ENCODE measurements at places on chromosomes 3 and 15.

GRCh38 chr3:23071296-23071695 is 131.8 kb upstream of the UBE2E2 start:
- no peak for DNase-seq

GRCh38 chr3:151557068-151557840 is 96.4 kb upstream of the IGSF10 start:
- no peak for DNase-seq

DNA sequence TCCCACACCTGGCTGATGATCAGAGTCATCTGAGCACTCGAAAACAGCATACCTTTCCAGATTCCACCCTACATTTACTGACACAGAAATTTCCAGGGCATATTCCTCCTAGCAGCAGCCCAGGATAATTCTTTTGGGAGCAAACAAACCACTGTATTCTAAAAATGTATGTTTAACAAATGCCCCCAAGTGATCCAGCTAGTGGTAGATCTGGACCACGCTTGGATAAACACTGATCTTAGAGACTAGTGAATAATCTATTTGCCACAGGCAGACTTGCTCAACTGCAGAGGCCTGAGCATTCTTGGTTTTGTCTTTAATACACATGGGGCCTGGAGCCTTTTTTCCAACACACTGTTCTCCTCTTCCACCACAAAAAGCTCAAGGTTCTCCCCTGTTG is 89.6 kb downstream of the TM4SF4 start:
- no peak for DNase-seq

- no peak for DNase-seq
Observed at GRCh38 chr3:125110016-125110875, 54.4 kb upstream of the HEG1 start.

GRCh38 chr3:57382933-57383332 is 90.4 kb upstream of the ASB14 start:
- no peak for DNase-seq

GRCh38 chr15:43214592-43215295 is 6.1 kb downstream of the EPB42 start:
- DNase-seq, result no peak

GRCh38 chr3:156781310-156782230 is 44.6 kb upstream of the LEKR1 start:
- DNase-seq, result no peak

DNA sequence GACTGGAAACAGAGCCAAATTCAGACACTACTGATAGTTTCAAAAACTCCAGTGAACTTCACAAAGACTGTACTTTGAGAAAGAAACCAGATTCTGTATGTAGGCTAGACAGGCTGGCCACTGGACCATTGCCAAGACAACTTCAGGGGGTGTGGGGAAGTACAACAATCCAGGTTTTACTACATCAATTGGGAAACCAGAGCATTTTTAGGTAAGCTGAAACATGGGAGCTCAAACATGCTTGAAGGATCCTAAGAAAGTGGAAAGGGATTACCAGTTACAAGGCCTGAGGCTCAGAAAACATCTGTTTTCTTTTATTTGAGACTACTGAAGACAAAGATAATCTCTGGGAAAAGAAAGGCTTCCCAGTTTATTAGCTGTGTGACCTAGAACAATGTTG is 26.9 kb upstream of the ZNF280D start:
- DNase-seq, result no peak

DNA sequence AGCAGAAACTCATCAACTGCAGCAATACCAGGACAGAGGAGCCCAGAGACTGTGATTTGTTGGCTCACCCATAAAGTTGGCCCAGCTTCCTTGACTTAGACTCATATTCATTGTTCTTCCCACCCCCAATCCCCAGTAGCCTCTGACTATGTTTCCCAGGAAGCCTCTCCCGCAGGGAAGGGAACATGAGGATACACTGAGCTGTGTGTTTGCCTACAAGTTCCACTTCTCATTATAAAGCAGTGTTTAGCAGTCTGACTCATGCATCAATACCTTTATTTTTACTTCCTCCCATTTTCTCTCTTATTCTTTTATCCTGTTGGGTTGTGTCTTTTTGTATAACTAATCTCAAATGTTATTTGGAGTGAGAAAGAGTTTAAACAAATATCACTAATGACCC is 111.6 kb upstream of the PHLDB2 start:
- no peak for DNase-seq

GRCh38 chr15:62138124-62138523 is 27.0 kb downstream of the C2CD4B start:
- DNase-seq, result no peak

DNA sequence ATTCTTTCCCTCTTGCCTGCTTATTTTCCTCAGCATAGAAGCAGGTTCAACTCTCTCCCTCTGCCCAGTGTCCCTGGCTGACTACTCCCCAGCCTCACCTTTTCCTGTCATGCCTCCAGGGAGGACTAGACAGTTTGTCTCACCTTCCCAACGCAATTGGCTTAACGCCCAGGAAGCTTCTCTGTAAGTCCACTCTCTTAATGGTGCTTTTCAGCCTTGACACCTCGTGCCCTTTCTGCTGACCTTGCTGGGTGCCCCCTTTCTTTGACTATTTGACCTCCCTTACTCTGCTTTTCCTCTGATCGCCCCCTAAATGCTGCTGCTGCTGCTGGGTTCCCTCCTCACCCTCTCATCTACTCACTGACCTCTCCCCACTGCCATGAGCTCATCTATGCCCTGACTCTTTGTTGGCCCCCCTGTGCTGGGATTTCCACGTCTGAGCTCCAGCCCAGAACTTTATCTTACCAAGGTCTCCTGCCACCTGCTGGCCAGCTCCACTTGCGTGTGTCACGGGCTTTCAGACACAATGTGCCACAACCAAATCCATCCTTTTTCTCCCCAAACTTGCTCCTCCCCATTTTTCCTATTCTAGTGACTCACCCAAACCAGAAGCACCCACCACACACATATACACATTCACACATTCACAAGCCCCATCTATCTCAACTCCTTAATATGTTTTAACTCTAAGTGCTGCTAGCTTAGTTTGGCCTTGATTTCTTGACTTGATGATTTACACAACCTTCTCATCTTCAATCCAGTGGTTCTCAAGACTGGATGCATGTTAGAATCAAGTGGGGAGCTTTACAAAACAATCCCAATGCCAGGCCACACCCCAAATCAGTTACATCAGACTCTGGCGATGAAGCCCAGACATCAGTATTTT is 16.6 kb downstream of the EPB42 start:
- DNase-seq, result peak; percentile 36

DNA sequence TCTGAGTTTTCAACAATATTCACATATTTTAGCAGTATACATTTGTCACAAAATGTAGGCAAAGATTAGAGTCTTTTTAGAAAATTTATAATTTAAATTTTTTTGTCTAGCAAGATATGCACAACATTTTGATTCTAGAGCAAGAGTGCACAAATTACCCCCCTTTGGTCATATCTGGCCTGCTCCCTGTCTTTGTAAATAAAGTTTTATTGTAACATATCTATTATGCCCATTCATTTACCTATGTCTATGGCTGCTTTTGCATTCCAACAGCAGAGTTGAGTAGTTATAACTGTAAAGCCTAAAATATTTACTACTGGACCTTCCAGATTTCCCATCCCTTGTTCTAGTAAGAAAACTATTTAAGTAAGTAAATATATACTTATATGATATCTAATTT is 430.7 kb downstream of the EDEM1 start:
- no peak for DNase-seq

DNA sequence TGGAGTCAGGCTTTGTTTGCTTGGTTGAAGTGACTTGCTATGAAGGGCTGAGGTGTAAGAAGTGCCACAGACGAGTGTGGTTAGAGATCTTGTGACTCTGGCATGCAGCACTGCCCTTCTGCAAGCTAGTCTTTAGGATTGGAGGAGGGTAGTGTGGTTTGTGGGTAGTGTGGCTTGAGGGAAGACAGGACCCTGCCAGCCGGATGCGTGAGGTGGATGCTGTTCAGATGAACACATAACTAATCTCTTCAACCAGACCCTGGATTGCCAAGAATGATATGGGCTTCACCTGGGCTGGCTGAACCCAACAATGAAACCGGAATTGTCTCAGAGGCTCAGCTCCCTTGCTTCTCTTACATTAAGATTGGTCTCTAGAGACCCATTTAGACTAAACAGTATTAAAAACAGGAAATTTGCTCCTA is 32.7 kb downstream of the STARD9 start:
- DNase-seq, result peak; percentile 58

DNA sequence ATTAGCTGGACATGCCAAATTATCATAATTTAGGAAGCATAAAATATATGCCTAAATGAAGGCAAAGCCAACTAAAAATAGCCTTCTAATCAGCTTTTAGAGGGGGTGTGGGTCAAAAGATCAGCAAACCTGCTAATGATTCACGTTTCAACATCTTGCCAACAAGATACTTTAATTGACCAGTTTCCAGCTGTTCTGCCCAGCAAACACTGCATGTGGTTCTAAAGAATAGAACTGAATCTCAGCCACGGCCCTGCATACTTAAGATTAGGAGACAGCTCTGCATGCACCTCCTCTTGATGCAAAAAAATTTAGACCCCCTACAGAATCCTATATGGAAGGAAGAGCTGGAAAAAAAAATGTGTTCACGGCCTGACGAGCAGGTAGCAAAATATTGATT is 500.5 kb downstream of the TBL1XR1 start:
- no peak for DNase-seq
